ENCODE measurements at places on chromosomes 2 and 18. TPM values are rescaled to one million over a fixed set of nuclear protein-coding genes. Genes with fewer than 3 reads are reported as not detected.

Gene GPR35
- total RNA-seq: not detected

Gene ALK
- total RNA-seq: not detected

Gene CHRNG
- total RNA-seq: not detected

Gene IL1R2
- total RNA-seq: 12.9 TPM

Gene SCN3A
- total RNA-seq: not detected

Gene UGT1A10
- not detected for total RNA-seq

Measured in hair follicular keratinocyte (primary cell).